NCI-H1436 treated with DMSO at 0.1 percent for 48 hours (cell line): ENCODE measurements at places on chromosomes 3 and 15.

DNA sequence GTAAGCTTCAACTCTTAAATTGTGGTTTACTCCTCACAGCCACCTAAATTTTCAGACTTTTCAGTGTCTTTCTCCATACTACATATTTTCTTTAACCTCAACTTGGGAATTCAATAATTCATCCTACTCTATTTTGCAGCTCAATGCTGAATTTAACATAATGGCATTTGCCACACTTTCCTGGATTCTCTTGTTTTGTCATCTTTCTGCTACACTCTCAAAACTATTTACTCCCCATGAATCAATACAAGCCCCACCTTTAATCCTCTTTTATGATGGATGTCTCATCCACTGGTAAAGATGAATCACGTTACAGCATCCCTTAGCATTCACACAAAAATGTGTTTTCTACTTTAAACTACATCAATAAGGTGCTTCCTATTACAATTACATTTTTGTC is 19.6 kb upstream of the CHMP2B start:
- DNase-seq = no peak

- no peak for DNase-seq
Measured at GRCh38 chr3:27718459-27718858, 3.7 kb downstream of the EOMES start.

DNA sequence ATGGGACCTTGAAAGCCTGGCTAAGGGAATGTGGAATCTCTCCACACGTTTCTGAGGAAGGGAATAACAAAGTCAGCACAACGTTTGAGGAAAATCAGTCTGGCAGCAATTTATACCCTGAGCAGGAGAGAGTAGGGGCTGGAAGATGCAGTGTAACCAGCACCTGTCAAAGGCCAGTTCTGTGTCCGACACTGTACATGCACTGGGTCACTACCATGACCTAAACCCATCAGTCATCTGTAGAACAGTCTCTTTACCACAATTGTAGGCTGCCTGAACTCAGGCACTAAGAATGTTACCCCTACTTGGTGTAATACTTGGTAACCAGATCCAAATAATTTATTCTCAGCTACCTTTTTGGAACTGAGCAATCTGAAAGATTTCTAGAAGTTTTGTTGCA is 113.4 kb downstream of the FEZF2 start:
- no peak for DNase-seq

- no peak for DNase-seq
Measured at GRCh38 chr15:66953523-66954229, 111.7 kb upstream of the SMAD3 start.

DNA sequence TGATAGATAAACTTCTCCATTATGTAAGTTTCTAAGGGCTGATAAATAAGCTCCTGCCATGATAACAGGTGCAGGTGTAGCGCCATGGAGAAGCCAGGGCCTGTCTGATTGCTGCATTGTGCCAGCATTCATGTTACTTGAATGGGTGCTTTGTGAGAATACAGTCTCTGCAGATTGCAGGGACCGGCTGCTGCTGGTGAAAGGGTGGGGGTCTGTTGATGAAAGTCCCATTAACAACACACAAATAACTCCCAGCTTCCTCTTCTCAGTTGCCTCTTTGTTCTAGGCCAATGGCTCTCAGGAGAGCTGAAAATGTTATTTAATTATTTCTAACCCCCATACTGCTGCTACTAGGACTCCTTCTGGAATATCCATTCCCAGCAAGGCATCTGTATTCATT is 77.2 kb downstream of the RTP4 start:
- peak; percentile 78 for DNase-seq
